Hypothalamus (tissue), 51 donors: ENCODE measurements at places on chromosomes 5 and 9.

GRCh38 chr5:150085191-150085912 is 1.0 kb downstream of the CSF1R start:
- DNase-seq = no peak

DNA sequence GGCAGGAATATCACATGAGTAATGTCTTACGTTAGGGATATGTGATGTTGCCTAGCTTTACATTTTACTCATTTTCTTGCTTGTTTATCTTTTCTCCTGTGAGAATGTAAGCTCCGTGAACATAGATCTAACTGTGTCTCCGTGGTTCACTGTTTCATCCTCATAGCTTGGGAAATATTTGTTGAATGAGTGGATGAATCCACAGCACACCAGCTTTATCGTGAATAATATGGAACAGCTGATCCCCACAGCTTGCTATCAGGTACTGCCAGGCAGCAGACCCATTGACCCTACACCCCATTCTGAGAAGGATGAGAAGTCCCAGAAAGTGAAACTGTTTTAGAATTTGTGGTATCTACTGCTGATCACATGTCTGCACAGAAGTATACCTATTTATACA is 106.8 kb upstream of the FBN2 start:
- no peak for DNase-seq

DNA sequence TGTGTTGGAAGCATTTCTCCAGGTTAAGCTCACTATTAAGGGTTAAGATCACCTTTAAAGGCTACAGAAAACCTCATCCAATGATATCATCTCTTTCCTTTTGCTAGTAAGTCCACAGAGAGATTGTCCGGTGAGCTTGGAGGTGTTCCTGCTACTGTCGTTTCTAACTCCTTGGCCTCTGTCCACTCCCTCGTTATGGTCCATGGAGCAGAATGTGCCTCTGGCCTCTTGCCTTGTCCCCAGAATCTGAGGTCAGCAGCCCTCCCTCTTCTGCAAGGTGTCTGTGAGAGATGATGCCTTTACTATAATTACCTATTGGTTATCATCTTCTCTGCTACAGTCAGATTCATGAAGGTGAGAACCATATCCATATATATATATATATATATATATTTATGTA is 15.0 kb downstream of the ORM2 start:
- no peak for DNase-seq

- DNase-seq = no peak
Measured at GRCh38 chr9:110933350-110934001, 104.8 kb downstream of the LPAR1 start.

DNA sequence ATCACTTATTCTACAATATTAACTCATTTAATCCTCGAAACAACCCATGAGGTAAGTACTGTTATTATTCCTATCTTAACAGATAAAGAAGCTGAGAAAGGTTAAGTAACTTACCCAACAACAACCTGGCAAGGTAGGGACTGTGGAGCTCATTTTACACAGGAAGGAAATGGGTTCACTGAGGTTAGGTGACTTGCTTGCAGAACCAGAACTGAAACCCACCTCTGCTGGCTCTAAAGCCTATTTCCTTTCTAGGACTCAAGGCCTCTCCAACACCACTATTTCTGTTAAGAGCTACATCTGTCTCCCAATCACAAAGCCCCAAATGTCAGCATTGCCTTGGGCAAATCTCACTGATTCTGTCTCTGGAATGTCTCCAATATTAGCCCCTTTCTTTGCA is 38.9 kb upstream of the IFNK start:
- no peak for DNase-seq

DNA sequence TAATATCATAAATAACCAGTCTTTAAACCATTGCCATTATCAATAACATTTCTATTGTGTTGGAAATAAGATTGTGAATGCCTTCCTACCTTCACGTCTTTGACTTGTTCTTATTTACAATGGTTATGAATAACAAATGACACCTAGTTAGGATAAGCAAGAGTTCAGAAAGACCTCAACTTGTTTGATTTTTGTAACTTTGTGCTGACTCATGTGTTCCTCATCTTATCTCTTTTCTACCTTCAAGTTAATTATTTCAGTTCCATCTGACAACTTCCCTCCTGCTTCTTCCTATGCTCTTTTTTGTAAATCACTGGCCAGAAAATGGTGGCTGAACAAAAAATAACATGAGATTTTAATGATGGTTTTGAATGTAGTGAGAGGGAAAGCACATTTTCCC is 538.5 kb upstream of the TUSC1 start:
- DNase-seq = no peak

DNA sequence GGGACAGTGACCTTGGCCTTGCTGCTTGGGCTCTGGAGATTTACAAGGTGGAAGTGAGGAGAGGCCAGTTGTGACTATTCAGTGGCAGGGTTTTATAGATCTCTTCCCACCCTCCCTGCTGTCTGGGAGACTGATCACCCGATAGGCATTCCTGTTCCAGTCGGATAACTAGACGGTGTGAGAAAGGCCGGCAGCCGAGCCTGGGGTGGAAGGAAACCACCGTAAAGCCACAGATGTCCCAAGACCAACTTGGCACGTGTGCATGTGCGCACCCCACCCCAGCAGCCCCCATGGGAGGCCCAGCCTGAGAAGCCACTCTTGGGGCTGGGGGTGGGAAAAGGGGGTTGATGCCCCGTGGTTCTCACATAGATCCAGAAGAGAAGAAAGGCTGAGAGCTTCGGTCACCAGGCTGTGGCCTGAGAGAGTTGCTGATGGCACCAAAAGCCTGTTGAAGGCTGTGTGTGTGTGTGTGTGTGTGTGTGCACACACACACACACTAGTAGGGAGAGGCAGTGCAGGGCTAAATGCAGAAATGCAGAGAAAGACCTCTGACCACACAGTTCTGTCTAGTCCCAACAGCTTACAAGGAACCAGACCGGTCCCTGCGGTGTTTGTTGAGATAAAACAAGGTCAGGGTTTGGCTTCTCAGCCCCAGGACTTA is 225.8 kb downstream of the FANCC start:
- DNase-seq = no peak

DNA sequence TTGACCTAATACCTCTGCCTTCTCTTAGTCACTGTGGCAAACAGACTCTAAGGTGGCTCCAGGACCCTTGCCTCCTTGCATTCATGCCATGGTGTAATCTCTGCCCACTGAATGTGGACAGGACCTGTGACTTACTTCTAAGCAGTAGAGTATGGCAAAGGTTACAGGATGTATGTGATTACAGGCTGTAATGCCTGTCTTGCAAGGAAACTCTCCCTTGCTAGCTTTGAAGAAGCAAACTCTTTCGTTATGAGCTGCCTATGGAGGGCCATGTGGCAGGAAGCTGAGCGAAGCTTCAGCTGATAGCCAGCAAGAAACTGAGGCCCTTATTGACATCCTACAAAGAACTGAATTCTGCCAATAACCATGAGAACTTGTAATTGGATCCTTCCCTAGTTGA is 103.3 kb upstream of the HMHB1 start:
- no peak for DNase-seq

DNA sequence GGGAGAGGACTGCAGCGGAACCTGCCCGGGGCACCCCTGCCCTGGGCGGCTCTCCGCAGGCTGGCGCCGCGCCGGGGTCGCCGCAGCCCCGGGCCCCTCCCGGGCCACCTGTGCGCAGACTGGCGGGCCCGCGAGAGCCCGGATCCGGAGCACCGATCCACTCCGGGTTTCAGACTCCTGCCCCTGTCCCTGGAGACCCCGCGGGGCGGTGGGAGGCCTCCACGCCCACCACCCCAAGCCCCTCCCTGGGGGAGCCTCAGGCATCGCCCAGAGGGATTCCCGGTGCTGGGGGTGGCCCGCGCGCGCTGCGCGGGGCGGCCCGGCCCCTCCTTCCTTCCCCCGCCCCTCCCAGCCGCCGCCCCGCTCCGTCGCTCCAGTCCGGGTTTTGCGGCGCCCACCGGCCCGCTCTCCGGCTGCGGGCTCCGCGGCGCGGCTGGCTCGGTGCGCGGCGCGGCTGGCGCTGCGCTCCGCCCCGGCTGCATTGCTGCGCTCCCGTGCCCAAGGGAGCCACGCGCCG is at the start of gene UNC5A:
UNC5A (plus strand) TSS at position 479 of the 517 bp plus-strand sequence. CDS start 192 bp downstream, outside the sequence.
- no peak for DNase-seq

GRCh38 chr5:59923465-59923864 is 29.9 kb upstream of the PDE4D start:
- DNase-seq = no peak

- DNase-seq = no peak
Measured at GRCh38 chr5:85868070-85868469, 749.7 kb upstream of the COX7C start.

GRCh38 chr5:157068785-157069184 is 9.9 kb upstream of the HAVCR1 start:
- no peak for DNase-seq

DNA sequence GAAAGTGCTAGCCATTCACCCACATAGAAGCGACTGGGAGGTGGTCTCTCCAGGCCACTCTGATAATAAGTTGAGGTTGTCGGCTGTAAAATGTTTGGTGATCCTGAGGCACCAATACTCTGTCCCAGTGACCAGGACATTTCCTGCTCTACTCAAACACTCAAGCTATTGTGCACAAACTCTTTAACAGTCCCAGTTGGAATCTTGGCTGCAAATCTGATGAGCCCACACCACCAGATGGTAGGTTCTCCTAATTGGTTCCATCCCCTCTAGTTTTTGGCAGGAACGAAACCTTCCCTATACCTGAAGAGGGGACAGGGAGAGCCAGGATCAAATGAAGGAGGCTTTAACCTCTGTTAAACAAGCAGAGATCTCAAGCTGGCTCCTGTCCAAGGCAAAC is 14.3 kb downstream of the GRIA1 start:
- no peak for DNase-seq

GRCh38 chr9:89048616-89049015 is 57.3 kb downstream of the S1PR3 start:
- no peak for DNase-seq
